ENCODE measurements at places on chromosomes 13 and 19.

GRCh38 chr13:29954082-29955028 lies 103.9 kb upstream of the UBL3 start:
- peak; percentile 44 for DNase-seq

DNA sequence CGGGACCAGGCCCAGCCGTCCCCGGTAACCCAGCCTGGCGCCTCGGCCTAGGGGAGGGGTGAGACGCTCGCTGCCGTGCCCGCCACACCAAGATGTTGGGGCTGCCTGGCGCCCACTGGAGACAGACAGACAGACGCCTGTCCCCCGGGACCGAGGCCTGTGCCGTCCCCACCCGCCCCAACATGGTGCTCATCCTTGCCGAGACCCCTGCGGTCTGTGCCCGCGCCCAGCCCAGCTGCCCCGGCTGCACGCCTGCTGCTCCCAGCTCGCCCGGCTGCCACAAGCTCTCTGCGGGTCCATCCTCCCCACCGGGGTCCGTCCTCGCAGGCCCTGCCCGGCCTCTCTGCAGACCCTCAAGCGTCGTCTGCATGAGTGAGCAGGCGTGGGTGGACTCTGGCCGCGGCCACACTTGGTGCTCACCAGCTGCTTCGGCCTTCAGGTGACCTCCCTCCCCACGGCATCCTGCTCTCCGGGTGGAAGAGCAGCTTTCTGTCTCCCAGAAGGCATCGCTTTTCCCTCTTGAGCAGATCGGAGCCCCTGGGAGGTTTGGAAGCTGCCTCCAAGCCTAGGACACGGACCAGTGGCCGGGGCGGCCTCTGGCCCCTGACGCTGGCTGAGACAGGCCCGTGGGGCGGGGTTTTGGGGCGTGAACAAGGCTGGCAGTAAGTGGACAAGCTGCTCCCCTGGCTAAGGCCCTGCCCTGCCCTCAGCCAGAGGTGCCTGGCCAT lies 6.7 kb upstream of the TMPRSS9 start:
- DNase-seq: no peak

DNA sequence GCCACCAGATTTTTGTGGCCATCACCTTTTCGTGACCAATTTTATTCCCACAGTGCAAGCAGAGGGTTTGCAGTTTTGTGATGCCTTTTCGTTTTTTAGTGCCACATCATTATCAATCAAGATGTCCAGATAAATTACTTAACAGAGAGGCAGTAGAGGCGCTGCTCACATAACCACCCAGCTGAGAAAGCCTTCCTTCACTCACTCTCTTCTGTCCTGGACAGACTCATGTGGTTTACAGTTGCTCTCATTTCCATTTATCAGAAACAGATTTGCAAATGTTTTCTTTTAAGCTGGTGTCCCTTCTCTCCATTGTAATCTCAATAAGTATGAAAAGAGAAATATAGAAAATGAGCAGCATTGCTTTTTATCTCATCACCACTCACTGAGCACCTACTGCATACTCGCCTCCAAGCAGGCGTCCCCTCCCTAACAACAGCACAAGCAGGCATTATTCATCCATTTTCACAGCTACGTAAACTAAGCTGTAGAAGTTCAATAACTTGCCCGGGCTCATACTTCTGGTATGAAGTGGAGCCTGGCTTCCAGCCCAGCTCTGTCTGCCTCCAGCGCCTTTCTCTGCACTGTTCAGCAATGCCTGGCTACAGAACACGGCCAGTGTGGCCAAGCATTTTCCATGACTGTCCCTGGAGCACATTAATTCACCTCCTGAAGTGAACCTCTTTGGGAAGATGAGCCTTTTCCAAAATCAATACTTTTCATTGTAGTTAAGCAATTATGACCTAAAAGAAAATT lies 34.6 kb upstream of the KATNAL1 start:
- no peak for DNase-seq

- DNase-seq: no peak
Measured at GRCh38 chr19:1469255-1470054, 9.6 kb downstream of the C19orf25 start.

DNA sequence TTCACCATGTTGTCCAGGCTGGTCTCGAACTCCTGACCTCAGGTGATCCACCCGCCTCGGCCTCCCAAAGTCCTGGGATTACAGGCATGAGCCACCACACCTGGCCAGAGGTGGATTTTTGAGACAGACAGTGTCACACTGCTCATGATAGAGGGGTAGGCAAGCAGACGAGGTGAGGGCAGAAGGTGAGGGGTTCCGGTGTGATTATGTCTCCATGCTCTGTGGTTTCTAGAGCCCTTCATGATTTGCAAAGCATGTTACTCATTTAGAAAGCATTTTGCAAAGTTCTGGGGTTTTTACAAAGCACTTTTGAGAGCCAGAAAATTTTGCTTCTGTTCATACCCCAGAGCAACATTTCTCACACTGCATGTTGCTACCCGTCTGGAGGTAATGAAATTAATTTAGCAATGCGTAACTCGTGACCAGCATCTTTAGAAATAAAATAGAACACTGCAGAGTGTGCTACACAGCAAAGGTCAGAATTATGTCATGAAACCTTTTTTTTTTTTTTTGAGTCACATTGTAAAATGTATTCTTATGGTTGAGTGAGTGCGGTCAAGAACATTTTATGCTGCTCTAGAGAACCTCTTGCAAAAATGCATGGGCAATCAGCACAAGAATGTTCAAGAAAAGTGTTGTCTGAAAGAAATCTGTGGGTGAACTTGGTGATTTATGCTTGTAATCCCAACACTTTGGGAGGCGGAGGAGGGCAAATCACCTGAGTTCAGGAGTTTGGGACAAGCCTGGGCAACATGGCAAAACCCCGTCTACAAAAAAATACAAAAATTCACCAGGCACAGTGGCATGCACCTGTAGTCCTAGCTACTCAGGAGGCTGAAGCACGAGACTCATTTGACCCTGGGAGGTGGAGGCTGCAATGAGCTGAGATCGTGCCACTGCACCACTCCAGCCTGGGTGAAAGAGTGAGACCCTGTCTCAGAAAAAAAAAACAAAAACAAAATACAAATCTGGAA lies 58.0 kb downstream of the MAP4K1 start:
- no peak for DNase-seq

DNA sequence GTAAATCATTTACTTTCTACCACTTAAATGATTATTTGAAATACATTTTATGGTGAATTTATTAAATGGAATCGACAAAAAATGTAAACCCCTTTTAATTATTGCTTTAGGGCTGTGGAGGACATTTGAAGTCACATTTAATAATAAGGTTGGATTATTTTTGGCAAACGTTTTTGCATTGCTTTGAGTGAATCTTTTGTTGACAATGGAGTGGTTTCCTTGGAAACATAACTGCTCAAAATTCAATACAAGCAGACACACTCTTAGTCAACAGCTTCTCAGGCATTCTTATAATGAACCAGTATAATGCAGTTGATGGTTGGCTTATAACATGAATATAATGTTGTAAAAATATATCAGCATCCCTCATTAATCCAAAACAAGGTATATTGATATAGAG lies 104.7 kb downstream of the DCLK1 start:
- no peak for DNase-seq

DNA sequence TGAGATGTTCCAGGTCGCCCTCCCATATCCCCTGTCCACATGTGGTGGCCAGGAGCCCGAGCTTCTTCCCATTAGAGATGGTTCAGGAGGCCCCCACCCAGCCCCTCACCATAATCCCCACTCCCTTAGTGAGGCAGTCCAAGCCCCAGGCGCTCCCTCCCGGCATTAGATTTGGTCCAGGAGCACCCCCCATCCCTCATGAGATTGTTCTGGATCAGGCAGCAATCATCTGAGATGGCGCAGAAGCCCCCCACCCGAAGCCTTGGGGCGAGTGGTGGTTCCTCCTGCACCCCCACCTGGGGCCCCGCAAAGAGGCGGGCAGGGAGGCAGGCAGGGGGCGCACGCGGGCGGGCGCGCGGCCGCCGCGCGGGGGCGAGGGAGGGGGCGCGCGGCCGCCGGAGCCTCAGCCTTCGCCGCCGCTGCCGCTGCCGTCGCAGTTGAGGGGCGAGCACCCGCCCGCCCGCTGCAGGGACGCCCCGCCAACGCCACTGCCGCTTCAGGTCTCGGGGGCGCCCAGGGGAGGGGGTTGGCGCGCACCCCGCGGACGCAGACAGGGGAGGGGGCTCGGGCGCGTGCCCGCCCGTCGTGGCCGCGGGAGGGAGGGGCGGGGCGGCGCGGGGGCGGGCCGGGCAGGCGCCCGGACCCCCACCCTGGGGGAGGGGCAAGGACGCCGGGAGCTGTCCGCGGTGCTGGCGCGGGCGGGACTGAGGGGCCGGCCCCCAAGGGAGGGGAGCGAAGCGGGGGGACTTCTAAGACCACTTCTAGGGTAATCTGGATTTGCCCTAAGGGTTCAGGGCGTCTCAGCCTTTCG lies 46.4 kb upstream of the SHKBP1 start:
- no peak for DNase-seq

Data from activated CD4-positive, alpha-beta T cell treated with anti-CD3 and anti-CD28 coated beads, Interleukin-2, amount 50 U/mL, for 4 hours (primary cell).